ENCODE measurements at places on chromosomes 3 and 15. TPM values are rescaled to one million over a fixed set of nuclear protein-coding genes. Genes with fewer than 3 reads are reported as not detected.

DNA sequence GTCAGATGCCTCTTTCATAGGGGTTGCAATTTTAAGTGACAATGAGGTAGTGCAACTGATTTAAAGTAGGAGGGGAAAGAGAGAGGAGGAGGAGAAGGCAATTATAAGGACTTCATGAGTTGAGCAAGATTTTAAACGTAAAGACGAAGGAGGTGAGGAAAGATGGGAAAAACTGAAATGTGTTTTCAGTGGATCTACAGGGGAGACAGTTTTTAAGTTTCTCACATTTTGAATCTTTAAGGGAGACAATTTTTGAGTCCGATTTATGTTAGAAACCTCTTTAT, 68.7 kb upstream of the LIMD1 start:
- DNase-seq = no peak

The PARP15 gene
- polyA plus RNA-seq = 0.09 TPM

The SERINC4 gene
- not detected for polyA plus RNA-seq

The ZNF385D gene
- 2.2 TPM for polyA plus RNA-seq

DNA sequence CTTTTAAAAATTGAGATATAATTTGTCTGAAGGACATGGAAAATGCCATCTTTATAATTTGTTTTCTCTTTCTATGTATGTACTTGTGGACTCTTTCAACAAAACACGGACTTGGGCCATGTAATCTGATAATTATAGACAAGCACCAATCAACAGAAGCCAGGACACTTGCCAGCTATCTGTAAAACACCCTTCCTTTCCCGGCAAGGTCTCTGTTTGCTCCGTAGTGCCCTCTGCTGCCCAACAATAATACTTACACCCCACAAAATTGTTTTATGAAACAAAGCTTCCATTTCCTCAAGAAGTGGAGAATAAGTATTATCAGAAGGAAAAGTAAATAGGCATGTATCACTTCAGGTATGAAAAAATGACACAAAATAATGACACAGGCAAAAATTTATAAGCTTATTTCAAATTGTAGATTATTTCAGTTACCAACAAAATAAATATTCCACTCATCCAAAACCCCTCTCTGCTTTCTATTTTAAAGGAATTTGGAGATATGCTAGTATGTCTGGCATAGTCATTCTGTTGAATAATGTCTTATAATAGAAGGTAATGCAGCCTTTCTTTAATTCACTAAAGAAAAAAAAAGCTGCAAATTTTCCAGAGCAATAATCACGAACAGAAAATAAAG, 32.8 kb downstream of the MYH15 start:
- no peak for DNase-seq

The MB21D2 gene
- polyA plus RNA-seq = 12.3 TPM

- no peak for DNase-seq
These were observed 10.2 kb downstream of the ALDH1L1 start for GRCh38 chr3:126170073-126170777.

- peak; percentile 35 for DNase-seq
These were observed 225.6 kb downstream of the PDZRN3 start for GRCh38 chr3:73399106-73399505.

DNA sequence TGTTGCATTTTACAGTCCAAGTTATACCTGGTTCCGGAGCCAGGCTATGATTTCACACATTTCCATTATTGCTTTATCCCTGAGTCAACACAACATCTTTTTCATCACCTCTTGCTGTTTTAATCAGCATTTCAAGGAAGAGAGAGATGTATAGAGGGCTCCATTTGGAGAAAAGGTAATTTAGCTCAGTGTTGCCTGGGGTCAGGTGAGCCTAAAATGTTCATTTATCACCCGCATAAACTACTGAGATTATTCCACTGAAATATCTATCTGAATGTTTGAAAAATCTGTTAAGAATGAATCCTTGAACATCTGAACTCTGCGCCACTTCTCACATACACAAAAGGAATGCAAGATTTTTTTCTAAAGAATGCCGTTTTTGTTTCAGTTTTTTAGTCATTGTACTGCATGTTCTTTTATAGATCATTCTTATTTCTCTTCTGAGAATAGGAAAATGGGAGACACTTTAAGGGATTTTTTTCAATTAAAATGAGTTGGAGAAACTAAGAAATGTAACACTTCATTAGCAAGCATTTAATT, 51.5 kb upstream of the AGTR1 start:
- DNase-seq = no peak

DNA sequence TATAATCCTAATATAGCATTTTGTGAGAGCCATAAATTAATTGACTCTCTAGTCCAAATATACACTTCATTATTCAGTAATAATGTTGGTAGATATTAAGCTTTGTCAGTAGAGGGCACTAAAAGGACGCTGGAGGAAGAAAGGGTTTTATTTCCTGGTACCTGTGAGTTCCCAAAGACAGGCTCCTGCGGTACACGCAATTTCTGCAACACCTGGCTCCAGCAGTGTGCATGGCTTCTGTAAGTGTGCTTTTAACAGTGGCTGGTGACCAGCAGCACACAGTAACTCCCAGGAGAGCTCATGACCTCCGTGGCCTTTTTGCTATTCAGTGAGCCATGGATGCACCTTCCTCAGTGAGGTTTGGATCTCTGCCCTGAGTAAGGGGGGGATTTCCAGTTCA, 338.3 kb upstream of the ZNF385D start:
- no peak for DNase-seq

The PPP1R2 gene
- 41.9 TPM for polyA plus RNA-seq

DNA sequence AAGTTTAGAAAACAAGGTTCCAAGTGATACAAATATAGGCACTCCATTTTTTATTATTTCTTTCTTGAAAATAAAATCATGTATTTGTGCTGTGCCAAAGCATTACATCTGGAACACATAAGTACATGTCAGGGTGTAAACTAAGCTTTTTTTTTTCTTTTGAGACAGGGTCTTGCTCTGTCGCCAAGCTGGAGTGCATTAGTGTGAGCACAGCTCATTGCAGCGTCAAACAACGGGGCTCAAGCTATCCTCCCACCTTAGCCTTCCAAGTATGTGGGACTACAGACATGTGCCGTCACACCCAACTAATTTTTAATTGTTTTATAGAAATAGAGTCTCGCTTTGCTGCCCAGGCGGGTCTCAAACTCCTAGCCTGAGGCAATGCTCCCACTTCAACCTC, 9.0 kb downstream of the SPATA12 start:
- DNase-seq = no peak

GRCh38 chr15:98873441-98874218, 134.0 kb downstream of the PGPEP1L start:
- DNase-seq = peak; percentile 76

- DNase-seq = peak; percentile 40
These were observed 315.4 kb downstream of the PTPRG start for GRCh38 chr3:61876797-61877196.

- no peak for DNase-seq
These were observed 22.6 kb downstream of the ZNF80 start for GRCh38 chr3:114214542-114215341.

DNA sequence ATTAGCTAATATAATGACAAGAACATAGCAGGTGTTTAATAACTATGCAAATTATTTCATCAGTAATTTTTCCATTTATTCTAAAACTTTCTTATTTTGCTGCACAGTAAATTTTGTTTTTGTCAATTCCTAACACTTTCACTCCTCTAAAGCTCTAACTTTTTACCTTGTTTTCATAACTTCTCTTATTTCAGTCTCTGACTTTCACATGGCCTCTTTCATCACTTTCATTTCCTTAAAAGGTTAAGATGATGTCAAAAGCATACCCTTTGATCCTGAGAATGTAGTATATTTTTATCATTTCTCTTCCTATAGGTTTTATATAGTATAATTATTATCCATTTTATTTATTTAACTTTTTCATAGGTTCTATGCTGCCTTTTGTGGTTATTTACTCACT, 1325.8 kb upstream of the ALCAM start:
- no peak for DNase-seq

GRCh38 chr3:14548321-14548729, 8.2 kb upstream of the GRIP2 start:
- DNase-seq = no peak

GRCh38 chr15:25173241-25174028, 218.6 kb downstream of the SNRPN start:
- DNase-seq = no peak

The MYZAP gene
- 0.11 TPM for polyA plus RNA-seq

The ANO10 gene
- polyA plus RNA-seq = 36.6 TPM

DNA sequence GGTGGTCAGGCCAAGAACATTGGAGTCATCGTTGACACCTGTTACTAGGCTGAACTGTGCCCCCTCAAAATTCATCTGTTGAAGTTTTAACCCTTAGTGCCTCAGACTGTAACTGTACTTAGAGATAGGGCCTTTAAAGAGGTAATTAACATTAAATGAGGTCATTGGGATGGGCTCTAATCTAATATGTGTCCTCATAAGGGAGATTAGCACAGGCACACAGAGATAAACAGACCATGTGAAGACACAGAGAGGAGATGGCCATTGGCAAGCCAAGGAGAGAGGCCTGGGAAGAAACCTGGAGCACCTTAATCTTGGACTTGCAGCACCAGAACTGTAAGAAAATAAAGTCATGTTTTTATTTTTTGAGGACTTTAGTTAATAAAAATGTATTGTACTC, 59.6 kb downstream of the PLCL2 start:
- no peak for DNase-seq

DNA sequence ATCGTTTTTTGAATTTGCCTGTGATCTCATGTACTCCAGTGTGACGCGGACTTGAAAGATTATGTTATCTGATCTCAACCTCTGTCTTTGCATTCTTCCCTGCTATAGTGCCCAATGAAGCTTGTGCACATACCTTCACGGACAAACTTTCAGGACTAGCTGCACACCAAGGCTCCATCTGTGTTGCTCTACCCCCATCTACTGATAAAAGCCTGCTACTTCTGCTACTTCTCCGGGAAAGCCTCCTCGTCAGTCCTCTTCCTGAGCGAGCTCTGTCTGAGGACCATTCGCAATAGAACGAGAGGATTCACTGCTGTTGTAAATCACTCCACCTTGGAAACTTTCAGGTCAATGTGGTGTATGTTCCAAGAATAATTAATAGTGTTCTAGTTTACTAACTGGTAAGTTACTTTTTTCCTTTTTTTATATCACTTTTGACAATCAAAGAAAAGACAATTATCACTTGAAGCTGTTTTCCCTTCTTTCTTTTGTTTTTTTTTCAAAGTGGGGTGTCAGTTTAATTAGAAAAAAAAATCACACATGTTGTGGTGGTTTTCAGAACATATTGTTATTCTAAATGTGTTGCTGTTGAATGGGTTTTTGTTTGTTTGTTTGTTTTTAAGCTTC, 217.6 kb downstream of the ARRDC4 start:
- no peak for DNase-seq

The SLC15A2 gene
- 0.11 TPM for polyA plus RNA-seq

GRCh38 chr3:149545049-149545448, 70.6 kb downstream of the TM4SF4 start:
- DNase-seq = no peak

DNA sequence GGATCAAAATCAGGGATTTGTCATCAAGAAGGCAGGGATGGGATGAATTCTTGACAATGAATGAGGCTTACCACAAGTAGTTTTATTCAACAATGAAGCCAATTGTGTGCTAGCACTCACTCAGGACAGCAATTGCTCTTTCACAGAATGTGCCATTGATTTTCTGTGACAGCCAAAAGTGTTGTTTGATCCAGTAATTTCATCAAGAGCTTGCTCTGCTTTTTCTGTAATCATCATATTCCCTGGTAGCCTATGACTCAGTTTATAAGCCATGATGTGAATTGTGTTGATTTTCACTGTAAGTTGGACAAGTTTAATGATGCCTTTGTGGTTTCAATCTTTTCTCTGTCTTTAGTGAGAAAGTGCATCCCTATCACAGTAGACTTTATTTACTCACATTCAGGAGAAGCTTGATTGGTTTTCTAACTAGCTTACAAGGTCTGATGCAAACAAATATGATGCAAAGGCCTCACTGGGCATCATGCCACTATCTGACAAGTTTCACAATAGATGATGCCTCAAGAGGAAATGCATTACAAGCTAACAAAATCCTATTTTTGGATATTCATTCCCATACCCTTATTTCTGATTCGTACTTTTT, 13.6 kb upstream of the CSRNP1 start:
- DNase-seq = peak; percentile 94

- DNase-seq = no peak
These were observed 74.9 kb downstream of the BTLA start for GRCh38 chr3:112424394-112424793.

The ERC2 gene
- 0.07 TPM for polyA plus RNA-seq

- no peak for DNase-seq
These were observed 141.3 kb upstream of the PDZRN3 start for GRCh38 chr3:73765878-73766545.

DNA sequence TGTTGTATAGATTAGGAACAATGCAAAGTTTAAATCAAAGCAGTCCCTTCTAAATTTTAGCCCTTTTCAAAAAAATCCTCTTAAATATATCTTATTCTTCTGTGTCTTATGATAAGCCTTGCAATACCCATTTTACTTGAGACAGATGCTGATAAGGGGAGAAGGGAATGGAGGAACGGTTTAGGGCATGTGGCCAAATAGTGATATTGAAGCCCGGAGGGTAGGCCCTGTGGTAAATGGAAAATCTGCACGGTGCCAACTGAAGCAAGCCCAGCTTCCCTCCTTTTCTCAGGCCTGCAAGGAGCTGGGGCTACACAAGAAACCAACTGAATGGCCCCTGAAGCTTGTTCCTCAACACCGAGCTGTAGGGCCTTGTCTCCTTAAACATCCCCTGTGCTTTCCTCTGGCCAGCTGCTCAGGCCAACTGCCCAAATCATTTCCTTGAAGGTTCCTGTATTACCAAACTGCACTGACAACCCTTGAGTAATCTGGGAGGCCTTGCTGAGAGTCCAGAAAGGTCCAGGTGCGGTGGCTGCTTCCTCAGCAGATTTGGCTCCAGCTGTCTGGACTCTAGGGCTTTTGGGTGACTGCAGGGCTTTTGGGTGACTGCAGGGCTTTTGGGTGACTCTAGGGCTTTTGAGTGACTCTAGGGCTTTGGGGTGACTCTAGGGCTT, 67.2 kb downstream of the NCEH1 start:
- DNase-seq = no peak

GRCh38 chr3:169841171-169841570, 28.5 kb upstream of the LRRC34 start:
- no peak for DNase-seq

GRCh38 chr15:71629781-71630474, 180.4 kb upstream of the NR2E3 start:
- no peak for DNase-seq

- no peak for DNase-seq
These were observed 195.2 kb upstream of the DPPA4 start for GRCh38 chr3:109532257-109533216.

- DNase-seq = no peak
These were observed 59.1 kb upstream of the FRMD4B start for GRCh38 chr3:69445024-69445423.

- no peak for DNase-seq
These were observed 1.1 kb downstream of the ABHD14A start for GRCh38 chr3:51975852-51976549.

DNA sequence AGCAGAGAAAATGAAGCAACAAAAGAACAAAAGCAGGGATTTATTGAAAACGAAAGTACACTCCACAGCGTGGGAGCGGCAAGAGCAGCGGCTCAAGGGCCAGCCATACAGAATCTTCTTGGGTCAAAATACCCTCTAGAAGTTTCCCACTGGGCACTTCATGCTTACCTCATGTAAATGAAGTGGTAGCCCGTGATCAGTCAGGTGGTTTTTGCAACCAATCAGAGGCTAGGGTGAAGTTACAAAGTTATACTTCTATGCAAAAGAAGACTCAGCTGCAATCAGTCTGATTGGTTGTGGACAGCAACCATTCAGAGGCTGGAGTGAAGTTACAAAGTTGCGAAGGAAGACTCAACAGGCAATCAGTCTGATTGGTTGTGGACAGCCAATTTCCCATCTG, 37.8 kb upstream of the TRH start:
- DNase-seq = no peak

- no peak for DNase-seq
These were observed 121.5 kb upstream of the TSC22D2 start for GRCh38 chr3:150286390-150287147.

GRCh38 chr15:39745415-39745814, 37.2 kb downstream of the FSIP1 start:
- DNase-seq = no peak
